Mesothelial cell of epicardium (in vitro differentiated cells): ENCODE measurements at places on chromosomes 16 and 17.
A peak's percentile ranks its signal among the peaks of the same experiment; 100 is the strongest.

GRCh38 chr16:89366561-89367537 is 123.5 kb downstream of the ANKRD11 start:
- no peak overlapping the region for H3K4me3 ChIP-seq
- no peak for DNase-seq
- peak overlapping the region; percentile 69 for H3K27ac ChIP-seq
- no peaks in the 10 kb centered on the region for H3K36me3 ChIP-seq

DNA sequence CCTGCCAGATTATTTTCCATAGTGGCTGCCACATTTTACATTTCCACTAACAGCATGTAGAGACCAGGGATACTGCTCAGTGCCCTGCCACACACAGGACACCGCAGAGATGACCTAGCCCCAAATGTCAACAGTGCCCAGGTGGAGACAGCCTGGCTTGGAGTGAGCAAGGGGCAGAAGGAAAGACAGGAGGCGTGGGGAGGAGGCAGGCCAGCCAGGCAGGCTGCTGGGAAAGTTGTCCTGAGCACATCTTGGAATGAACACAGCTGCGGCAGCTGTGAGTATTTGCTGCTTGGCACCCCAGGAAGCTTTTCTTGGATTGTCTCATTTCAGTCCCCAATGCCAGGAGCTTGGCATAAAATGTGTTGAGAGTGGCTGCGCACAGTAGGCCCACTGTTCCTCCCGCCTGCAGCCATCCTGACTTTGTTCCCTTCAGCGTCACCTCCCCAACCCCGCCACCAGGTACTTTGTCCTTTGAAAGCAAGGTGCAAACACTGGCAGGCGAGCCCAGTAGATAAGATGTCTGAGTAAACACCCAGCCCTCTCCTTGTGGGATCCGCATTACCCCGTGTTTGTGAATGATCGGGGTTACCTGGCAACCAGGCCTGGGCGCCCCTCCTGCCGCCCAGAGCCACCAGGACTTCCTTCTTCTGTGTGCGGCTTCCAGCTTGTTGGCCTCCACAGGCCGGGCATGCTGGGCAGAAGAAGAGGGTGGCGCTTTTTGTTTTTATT is 114.0 kb downstream of the CMIP start:
- peaks cover 1% of the 10 kb centered on the region for H3K36me3 ChIP-seq
- H3K27ac ChIP-seq: no peak overlapping the region
- no peak overlapping the region for H3K4me3 ChIP-seq
- H3K4me1 ChIP-seq: peaks cover 8% of the 10 kb centered on the region

DNA sequence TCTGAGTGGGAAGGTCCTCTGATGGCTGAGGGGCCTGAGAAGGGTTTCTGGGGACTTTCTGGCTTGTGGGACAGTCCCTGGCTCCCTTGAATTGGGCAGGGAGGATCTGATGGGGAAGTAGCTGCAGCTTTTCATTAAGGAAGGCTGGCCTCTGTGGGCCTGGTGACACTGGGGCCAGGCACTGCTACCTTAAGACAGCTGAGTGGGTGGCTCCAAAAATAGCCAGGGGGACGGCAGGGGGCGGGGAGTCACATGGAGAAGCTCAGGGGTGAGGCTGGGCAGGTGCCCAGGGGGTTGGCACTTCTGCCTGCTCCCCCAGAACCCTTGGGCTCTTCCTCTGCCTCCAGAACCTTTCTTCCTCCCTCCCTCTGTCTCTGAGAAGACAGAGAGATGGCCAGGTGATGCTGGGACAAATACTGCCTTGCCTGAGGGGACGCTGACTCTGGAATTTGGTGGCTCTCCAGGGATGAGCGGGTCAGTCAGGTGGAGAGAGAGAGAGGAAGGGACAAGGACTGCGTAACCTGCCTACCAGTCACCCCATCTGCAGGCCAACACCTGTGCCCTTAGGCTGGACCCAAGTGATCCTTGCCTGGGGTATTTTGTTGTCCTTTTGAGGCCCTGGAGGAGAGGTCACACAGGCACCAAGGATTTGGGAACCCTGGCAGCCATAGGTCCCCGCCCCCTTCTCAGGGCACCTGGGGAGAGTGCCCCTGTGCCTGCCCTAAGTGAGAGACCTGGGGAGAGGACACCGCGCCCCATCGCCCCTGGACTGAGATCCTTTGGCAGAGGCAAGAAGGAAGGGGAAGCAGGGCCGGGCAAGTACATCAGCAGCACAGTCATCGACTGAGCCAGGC is 1.7 kb upstream of the SGCA start:
- H3K27me3 ChIP-seq: peaks cover 3% of the 10 kb centered on the region
- no peak overlapping the region for H3K4me3 ChIP-seq
- H3K4me1 ChIP-seq: peaks cover 9% of the 10 kb centered on the region
- no peak overlapping the region for H3K27ac ChIP-seq

DNA sequence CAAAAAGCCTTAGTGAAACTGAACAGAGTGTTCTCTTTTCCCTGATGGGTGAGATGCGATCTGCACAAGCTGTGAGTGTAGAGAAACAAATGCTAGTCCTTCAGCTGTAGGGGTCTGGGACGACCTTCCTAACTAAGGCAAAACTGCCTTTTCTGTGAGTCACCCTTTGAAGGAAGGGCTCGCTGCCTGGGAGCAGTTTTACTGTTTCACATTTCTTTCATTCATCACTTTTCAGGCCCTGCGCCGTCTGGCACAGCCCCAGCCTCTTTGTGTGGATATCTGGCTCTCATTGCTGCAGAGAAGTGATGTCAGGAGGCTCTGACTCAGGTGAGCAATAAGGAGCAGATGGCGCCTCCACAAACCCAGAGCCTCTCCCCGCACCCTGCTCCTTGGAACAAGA is 57.4 kb downstream of the HS3ST3A1 start:
- peaks cover 63% of the 10 kb centered on the region for H3K4me1 ChIP-seq
- H3K36me3 ChIP-seq: peaks cover 16% of the 10 kb centered on the region

- no peaks in the 10 kb centered on the region for H3K4me1 ChIP-seq
- no peaks in the 10 kb centered on the region for H3K27me3 ChIP-seq
- H3K27ac ChIP-seq: no peak overlapping the region
These were observed 108.3 kb upstream of the ZNF750 start for GRCh38 chr17:82948081-82948511.

DNA sequence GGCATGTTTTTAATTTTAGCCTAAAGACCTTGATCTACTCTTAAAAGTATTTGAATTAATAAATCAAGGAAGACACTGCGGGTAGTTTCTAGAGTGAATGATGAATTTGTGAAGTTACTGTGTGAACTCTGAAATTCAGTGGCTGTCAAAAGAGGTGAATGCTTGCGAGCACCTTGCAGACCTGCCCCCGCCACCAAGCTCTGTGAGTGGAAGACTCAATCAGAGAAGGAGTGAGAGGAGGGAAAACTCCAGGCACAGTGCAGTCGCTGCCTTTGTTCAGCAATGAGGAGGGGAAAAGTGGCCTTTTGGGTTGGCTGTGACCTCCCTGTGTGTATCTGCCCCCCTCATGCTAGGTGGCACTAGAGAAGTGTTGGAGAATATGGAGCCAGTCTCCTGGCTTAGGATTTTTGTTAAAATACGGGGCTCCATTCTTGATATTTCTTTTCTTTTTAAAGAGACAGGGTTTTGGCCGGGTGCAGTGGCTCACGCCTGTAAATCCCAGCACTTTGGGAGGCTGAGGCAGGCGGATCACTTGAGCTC is 53.0 kb downstream of the LDHD start:
- H3K4me3 ChIP-seq: no peak overlapping the region
- peaks cover 59% of the 10 kb centered on the region for H3K4me1 ChIP-seq
- H3K27ac ChIP-seq: peak overlapping the region; percentile 89
- no peak for DNase-seq
- H3K27me3 ChIP-seq: no peaks in the 10 kb centered on the region

- no peaks in the 10 kb centered on the region for H3K4me1 ChIP-seq
- no peaks in the 10 kb centered on the region for H3K27me3 ChIP-seq
- no peak overlapping the region for H3K4me3 ChIP-seq
- no peak overlapping the region for H3K27ac ChIP-seq
- peaks cover 57% of the 10 kb centered on the region for H3K36me3 ChIP-seq
These were observed 27.6 kb downstream of the CLUAP1 start for GRCh38 chr16:3528406-3528805.

GRCh38 chr16:19524616-19525384 is 1.1 kb downstream of the CCP110 start:
- peaks cover 3% of the 10 kb centered on the region for H3K36me3 ChIP-seq
- peak overlapping the region; percentile 91 for H3K4me3 ChIP-seq
- peaks cover 33% of the 10 kb centered on the region for H3K4me1 ChIP-seq
- H3K27ac ChIP-seq: peak overlapping the region; percentile 94

- H3K36me3 ChIP-seq: peaks cover 2% of the 10 kb centered on the region
- no peak overlapping the region for H3K27ac ChIP-seq
- DNase-seq: no peak
- no peak overlapping the region for H3K4me3 ChIP-seq
- peaks cover 6% of the 10 kb centered on the region for H3K4me1 ChIP-seq
These were observed 15.8 kb downstream of the CLEC10A start for GRCh38 chr17:7064261-7064660.

DNA sequence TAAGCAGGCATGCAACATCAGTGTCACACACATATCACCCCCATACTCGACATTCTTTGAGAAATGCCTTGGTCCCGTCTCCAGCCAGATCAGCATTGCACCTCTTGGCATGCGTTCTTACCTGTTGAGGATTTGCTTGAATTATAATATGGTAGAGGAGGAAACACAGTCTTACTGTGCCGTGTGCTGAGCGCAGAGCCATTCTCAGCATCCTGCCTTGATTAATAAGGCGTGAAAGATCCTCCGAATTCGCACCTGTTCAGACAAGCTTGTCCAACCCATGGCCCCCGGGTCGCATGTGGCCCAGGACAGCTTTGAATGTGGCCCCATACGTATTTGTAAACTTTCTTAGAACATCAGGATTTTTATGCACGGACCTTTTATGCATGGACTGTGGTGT is 408.1 kb downstream of the WWOX start:
- no peak overlapping the region for H3K4me3 ChIP-seq
- H3K27me3 ChIP-seq: peaks cover 1% of the 10 kb centered on the region
- H3K27ac ChIP-seq: no peak overlapping the region

GRCh38 chr17:74979408-74980146 is 7.0 kb upstream of the HID1 start:
- H3K36me3 ChIP-seq: no peaks in the 10 kb centered on the region
- no peak for DNase-seq
- no peak overlapping the region for H3K4me3 ChIP-seq
- H3K27ac ChIP-seq: no peak overlapping the region

GRCh38 chr17:74011966-74012365 is 191.5 kb upstream of the RPL38 start:
- no peak overlapping the region for H3K27ac ChIP-seq
- no peak for DNase-seq
- H3K4me1 ChIP-seq: peaks cover 15% of the 10 kb centered on the region
- peaks cover 72% of the 10 kb centered on the region for H3K27me3 ChIP-seq
- no peaks in the 10 kb centered on the region for H3K36me3 ChIP-seq

GRCh38 chr16:12819126-12820117 is 15.7 kb upstream of the CPPED1 start:
- peak; percentile 42 for DNase-seq
- no peak overlapping the region for H3K27ac ChIP-seq
- no peak overlapping the region for H3K4me3 ChIP-seq
- H3K27me3 ChIP-seq: peaks cover 6% of the 10 kb centered on the region
- no peaks in the 10 kb centered on the region for H3K36me3 ChIP-seq

GRCh38 chr17:41492771-41493170 is 3.1 kb upstream of the KRT36 start:
- peak; percentile 72 for DNase-seq
- H3K36me3 ChIP-seq: no peaks in the 10 kb centered on the region
- no peaks in the 10 kb centered on the region for H3K27me3 ChIP-seq
- H3K27ac ChIP-seq: peak overlapping the region; percentile 47

GRCh38 chr16:65509172-65509571 is 387.3 kb upstream of the CDH11 start:
- peaks cover 11% of the 10 kb centered on the region for H3K4me1 ChIP-seq
- no peaks in the 10 kb centered on the region for H3K27me3 ChIP-seq
- H3K36me3 ChIP-seq: no peaks in the 10 kb centered on the region
- H3K27ac ChIP-seq: no peak overlapping the region
- H3K4me3 ChIP-seq: no peak overlapping the region

GRCh38 chr16:2031081-2031577 is 4.4 kb downstream of the NHERF2 start:
- peaks cover 35% of the 10 kb centered on the region for H3K4me1 ChIP-seq
- H3K27me3 ChIP-seq: no peaks in the 10 kb centered on the region
- H3K4me3 ChIP-seq: no peak overlapping the region
- H3K27ac ChIP-seq: no peak overlapping the region
- DNase-seq: no peak

DNA sequence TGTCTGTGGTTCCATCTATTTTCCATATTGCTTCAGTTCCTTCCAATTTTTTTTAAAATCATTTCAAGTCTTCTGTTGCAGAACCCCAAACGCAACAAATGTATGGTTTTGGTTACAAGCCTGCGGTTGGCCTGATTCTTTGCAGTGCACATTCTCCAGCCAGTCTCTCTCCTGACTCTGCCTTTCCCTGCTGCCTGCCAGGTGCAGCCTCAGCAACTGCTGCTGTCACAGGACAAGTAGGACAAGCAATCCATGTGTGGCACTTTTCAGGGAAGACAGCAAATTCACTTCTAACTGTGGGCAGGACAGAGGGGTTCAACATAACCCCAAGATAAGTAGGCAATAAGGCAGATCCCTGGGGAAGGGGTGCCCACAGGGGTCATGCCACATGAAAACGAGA is 24.2 kb downstream of the EMP2 start:
- H3K4me1 ChIP-seq: no peaks in the 10 kb centered on the region
- peaks cover 18% of the 10 kb centered on the region for H3K36me3 ChIP-seq
- H3K4me3 ChIP-seq: no peak overlapping the region
- DNase-seq: no peak

- H3K36me3 ChIP-seq: no peaks in the 10 kb centered on the region
- peaks cover 14% of the 10 kb centered on the region for H3K27me3 ChIP-seq
- no peak for DNase-seq
- no peak overlapping the region for H3K4me3 ChIP-seq
- H3K4me1 ChIP-seq: no peaks in the 10 kb centered on the region
These were observed 1.6 kb downstream of the PRSS41 start for GRCh38 chr16:2799859-2800226.

GRCh38 chr17:80836971-80837481 is 154.6 kb upstream of the CHMP6 start:
- no peak for DNase-seq
- H3K36me3 ChIP-seq: peaks cover 15% of the 10 kb centered on the region
- no peak overlapping the region for H3K4me3 ChIP-seq
- no peak overlapping the region for H3K27ac ChIP-seq
- H3K27me3 ChIP-seq: no peaks in the 10 kb centered on the region
- peaks cover 20% of the 10 kb centered on the region for H3K4me1 ChIP-seq

DNA sequence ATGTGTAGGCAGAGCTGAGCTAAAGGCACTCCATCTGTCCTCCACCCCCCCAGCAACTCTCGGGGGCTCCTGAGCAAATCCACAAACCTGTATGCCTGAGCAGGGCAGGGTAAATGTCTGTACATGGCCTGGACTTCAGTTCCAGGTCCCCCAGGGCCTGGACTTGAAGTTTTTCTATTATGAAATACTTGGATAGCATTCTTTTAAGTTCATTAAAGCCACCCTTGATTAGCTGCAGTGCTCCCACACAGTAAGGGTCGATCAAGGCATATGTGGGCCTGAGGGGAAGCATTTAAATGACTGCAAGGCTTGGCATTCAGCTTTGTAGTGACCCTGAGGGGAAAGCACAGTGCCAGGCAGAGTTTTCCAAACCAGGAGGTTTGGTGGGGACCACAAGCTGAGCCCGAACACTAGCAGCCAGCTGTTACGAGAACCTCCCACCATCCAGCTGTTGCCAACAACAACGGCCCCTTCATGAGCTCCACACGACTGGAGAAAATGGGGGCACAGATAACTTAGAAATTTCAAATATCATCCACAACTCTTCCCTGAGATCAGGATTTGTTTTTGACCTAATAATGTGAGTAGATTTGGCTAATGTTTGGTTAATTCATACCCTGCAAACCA is 6.7 kb downstream of the FAM117A start:
- H3K4me3 ChIP-seq: no peak overlapping the region
- DNase-seq: no peak
- no peaks in the 10 kb centered on the region for H3K36me3 ChIP-seq
- H3K27me3 ChIP-seq: no peaks in the 10 kb centered on the region
- H3K27ac ChIP-seq: no peak overlapping the region
- H3K4me1 ChIP-seq: peaks cover 12% of the 10 kb centered on the region

GRCh38 chr17:58121925-58122324 is 26.3 kb upstream of the OR4D1 start:
- H3K27ac ChIP-seq: no peak overlapping the region
- no peak for DNase-seq
- peaks cover 39% of the 10 kb centered on the region for H3K27me3 ChIP-seq
